Stimulated activated CD8-positive, alpha-beta memory T cell treated with anti-CD3 and anti-CD28 coated beads, Interleukin-7, amount 100 ng/mL, for 1 hour (primary cell): ENCODE measurements at places on chromosomes 7 and 10.

GRCh38 chr7:132030086-132030568, 473.7 kb upstream of the PODXL start:
- no peak for DNase-seq

- no peak for DNase-seq
Measured at GRCh38 chr7:2802504-2803341, 41.4 kb downstream of the GNA12 start.

DNA sequence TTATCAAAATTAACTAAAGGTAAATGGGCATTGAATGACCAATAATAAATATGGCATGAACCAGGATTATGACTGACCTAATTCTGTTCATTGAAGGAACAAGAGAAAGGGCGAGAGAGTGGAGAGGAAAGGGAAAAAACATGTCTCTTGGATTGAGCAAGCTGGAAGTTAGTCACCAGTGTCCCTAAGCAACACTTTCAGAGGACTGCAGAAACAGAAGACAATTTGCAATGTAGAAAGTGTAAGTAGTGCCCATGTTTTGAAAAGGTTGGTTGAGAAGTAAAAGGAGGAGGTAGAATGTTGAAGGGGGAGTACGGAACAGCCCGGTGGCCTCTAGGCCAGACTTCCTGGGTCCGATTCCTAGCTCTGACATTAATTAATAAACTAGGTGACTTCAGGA, 94.6 kb downstream of the FAS start:
- DNase-seq: no peak

DNA sequence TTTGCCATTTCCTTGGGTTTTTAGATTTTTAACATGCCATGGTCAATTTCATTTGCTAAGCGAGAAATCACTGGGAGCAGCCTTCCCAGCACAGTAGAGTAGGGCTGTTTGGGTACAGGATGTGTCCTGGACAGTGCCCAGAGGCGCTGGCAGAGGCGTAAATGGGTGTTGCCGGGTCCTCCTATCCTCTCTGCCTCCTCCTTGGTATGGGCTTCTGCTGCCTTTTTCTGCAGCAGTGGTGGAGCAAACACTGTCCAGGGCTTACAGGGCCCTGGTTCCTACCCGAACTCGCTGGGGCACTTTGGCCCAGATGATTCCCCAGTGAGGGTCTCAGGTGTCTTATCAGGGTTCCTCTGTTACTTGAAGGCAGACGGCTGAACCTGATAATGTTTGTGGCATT, 298.3 kb downstream of the RPS24 start:
- DNase-seq: no peak
